Activated CD4-positive, alpha-beta T cell treated with anti-CD3 and anti-CD28 coated beads, Interleukin-2, amount 50 U/mL, for 4 hours (primary cell): ENCODE measurements at places on chromosomes 1 and 21.

GRCh38 chr21:44557491-44558328, 885 bp downstream of the KRTAP10-3 start:
- DNase-seq = no peak

DNA sequence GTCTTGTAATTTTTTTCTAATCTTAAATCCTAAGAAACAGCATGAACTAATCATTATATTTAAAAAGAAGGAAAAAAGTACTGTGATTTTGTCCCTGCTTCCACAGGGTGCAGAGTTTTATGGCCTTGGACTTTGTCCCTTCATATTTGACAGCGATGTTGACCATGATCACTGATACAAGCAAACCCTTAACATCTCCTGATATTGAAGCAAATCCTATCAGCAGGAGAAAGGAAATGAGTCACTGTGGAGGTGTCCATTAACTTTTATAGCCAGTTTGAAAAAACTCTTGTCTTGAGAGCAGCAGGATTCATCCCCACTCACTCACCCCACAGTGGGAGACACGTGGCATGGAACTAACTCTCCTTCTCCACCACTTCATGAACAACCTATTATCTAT, 5.1 kb upstream of the REG4 start:
- DNase-seq = no peak

DNA sequence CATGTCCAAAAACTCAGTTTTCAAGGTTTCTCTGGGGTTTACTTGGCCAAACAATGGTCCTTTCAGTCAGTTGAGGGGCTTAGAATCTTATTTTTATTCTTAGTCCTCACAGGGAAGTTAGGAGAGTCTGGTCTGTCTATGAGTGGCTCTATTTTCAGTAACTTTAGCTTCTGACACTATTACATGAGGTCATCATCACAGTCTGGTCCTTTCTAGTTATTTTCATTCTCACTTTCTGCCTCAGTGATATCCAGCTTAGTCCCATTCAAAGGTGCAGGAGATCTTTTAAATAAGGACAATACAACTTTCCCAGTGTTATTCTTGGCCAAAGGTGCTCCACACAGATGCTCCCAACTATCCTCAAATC, 30.0 kb upstream of the FGGY start:
- DNase-seq = no peak

- no peak for DNase-seq
Measured at GRCh38 chr21:35204850-35205541, 155.9 kb upstream of the RUNX1 start.

DNA sequence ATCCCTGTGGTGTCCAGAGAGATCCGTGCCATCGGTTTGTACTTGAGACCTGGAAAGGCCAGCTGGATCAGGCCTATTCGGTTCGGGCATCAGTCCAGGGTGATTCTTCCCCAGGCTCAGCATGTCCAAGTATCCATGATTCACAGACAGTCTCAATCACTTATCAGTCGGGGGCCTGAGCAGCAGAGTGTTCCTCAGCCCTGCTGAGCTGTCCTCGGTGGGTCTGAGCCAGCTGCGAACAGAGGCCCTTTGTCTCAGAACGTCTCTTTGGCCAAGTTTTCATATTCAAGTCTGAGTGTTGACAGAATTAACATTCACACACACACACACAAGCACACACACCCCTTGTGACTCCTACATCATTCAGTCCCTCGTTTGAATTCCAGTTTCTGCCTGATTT, 33.4 kb upstream of the OSBPL9 start:
- no peak for DNase-seq

DNA sequence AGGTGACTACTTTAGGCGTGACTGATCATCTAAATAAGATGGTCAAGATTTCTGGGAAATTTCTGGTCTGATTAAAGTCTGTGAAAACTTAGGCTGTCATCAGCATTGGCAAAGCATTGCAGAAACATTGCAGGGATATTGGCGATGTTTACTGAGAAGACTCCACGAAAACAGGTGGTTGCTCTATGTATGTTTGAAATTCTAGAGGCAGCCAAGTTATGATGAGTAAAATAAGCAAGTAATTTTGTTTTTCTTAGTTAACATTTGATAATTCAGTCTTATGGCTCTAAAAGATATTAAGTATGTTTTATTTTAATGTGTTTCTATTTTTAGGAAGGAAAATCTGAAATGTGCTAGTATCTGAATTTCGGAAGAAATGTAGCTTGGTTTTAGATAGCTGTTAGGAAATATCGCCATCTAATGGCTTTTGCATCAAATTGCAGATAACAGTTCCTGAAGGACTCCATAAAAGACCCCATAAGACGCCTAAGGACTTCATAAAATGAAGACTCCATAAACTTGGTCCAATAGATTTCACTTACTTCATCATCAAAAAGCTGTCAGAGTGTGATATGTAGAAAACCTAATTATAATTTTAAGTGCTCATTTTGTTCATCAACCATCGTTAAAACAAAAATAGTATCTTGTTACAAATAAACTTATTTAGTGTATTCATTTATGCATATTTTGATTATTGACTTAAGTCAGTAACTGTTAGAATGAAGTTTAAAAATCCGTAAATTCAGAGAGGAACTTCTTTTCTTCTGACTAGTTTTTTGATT, 344.6 kb downstream of the RYR2 start:
- DNase-seq = no peak

- no peak for DNase-seq
Measured at GRCh38 chr1:227320476-227320875, 2.2 kb upstream of the CDC42BPA start.

GRCh38 chr1:59271561-59272260, 25.2 kb upstream of the FGGY start:
- no peak for DNase-seq

DNA sequence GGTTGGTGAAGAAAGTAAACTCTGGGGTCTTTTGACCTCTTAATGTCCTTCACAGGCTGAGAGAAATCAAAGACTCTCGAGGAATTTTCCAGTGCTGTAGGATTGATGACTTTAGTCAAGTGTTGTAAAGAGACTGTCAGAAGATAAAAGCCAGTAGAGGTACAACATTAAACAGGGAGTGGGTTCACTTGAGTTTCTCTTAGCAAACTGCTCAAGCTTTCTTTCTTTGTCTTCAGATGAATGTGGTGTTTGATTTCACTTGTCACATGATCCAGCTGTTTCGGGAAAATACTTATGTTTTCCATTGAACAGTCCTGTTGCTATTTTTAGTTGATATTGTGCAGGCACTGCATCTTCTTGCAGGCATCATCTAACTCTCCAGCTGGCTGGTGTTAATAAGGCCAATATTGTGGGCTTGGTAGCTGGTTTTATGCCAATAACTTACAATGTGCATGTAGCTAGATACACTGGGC, 45.6 kb downstream of the XCL2 start:
- DNase-seq = no peak

DNA sequence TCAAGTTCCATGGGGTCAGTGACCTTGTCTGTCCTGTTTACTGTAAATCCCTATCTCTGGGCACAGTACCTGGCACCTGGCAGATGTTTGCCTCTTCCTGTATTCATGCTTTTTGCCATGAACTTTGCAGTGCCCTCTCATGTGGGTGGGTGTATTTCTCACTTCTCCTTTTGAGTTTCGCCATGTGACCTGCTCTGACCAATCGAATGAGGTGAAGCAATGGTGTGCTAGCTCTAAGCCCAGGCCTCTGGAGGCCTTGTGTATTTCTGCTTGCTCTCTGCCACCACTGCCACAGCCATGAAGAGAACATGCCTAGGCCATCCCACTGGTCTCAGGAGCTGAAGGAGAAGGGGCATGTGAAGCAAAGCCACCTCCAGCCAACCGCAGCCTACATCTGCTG, 185.5 kb upstream of the ZC3H12A start:
- no peak for DNase-seq

DNA sequence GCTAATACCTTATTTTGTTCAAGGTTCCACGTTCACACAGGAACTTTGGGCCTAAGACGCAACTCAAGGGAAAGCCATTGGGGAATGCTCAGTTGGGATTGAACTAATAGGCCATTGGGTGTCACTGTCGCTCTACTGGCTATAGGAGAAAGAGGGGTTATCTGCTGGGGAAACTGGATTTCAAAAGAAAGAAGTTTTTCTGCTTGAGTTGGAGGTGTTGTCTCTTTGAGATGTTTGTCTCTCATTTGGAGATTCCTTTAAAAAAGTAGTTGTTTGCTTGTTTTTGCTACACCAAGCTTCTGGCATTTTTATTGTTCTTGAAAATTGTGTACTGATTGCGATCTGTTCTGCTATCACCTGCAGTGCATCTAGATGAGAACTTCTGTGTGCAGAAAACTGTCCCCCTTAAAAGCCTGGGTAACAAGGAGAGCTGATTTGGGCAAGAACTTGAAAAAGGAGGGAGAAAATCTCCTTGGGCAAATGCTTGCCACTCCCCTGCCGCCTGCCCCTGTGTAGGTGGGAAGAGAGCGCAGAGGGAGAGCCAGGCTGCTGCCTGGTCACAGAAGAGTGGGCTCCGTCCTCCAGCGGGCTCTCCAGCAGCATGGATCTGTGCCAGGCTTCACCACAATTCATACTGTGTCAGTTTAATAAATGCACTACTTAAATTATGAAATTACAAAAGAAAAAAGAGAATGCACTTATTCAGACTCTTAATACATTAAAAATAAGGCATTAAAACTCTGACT, 39.9 kb downstream of the PEX14 start:
- DNase-seq = no peak

DNA sequence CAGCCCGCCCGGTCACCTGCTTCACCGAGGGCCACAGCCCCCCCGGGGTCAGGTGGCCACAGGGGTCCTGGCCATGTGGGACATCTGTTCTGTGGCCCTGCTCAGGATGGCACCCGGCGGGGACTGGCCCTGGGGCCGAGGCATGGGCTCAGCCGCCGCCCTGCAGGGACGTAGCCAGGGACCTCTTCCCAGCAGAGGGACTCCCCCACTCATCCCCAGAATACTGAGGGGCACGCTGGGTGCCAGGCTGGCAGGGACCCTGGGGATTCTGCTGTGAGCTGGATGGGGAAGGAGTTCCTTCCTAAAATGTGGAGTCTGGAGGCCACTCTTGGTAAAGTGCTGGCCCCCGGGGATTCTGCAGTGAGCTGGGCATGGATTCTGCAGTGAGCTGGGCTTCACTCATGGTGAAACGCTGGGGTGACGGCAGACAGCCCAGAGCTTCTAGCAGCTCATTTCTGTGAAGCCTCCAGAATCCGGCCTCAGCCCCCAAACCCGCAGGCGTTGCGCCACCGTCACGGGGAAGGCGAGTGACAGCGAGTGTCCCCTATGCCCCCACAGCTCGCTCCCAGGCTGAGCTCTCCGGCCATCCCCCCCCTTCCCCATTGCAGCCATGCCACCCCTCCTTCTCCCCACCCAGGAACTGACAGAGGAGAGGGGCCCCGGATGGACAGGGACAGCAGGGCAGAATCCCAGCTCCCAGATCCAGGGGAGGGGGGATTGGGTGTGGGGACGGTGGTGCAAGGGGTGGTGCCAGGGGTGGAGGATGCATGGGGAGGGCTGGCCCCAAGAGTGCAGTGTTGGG, 1.4 kb downstream of the ITGB2 start:
- no peak for DNase-seq

DNA sequence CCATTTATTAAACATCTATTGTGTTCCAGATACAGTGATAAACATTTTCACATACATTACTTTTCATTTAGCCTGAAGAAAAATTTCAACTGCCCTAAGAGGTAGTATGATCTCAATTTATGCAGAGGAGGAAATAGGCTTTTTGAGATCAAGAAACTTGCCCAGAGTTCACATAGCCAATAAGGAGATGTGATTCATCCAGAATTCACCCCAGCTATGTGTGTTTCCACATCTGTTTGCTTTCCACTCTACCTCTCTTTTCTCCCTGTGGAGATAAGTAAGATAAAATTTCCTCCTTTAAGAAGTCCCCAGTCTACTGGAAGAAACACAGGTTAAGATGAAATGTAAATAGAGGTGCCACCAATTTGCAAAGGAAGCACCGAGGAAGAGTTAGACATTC, 199.7 kb upstream of the C8B start:
- DNase-seq = no peak

DNA sequence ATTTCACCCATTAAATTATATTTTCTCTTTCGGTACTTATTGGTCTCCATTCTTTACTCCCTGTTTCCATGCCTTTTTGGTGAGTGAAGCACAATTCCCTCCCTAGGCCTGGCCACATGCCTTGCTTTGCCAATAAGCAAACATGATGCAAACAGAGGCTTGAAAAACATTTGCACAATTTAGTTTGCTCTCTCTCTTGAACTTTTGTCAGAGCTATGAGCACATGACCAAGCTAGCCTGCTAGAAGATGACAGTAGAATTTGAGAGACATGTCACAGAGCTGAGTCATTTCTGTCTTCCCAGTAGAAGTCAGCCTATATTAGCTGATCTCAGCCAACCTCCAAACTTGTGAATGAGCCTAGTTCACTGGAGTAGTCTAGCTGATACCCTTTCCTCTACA, 24.6 kb downstream of the ANGPTL3 start:
- no peak for DNase-seq

DNA sequence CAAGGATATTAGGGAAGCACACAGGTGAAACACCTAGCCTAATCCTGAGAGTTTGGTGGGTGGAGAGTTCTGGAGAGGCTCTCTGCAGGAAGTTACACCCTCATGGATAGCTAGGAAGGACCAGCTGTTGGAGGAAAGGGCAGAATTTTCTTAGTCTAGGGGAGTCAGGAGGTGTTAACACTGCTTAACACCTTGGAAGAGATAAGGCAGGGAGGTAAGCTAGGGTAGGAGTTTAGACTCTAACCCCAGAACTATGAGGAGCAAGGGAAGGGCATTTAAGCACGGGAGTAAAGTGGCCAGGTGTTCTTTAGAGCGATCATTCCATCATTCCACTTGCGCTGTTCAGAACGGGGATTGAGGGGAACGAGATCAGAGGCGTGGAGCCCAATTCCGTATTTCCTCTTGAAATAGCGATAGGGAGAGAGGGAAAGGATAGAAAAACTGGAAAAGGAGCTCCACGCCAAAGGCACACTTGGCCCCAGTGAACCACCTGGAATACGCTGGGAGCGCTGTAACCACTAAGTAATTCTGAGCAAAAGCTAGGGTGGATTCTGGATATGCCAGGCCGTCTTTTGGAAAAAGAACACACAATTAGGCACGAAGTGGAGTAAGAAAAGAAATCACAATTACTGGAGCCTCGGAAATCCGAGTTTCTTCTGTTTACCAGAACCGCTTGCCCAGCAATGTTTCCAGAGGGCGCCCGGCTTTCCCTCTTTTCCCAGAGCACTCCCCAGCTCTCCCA, 1.5 kb upstream of the GPR137B start:
- no peak for DNase-seq

DNA sequence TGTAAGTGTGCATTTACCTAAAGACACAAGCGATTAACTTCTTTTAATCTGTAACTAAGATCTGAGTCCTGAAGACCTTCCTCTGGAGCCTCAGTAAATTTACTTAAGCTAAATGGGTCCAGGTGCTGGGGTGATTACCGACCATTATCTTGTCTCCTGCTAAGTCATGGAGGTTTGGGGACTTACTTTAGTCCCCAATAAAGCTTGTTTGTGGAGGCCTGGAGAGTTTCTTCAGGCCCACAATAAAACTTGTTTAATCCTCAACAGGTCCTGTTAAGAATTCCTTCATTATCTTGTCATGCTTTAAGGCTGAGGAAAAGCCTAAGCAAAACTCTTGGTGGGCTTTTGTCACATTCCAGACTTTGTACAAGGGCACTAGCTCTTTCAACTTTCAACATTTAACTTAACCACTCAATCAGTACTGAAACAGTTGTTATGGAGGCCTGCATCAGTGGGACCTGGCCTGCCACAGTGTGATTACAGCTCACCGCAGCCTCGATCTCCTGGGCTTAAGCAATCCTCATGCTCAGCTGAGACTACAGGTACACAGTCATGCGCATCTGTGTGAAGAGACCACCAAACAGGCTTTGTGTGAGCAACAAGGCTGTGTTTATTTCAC, 84.0 kb downstream of the FMO4 start:
- DNase-seq = no peak
